ENCODE measurements at places on chromosomes 7 and 10.
A peak's percentile ranks its signal among the peaks of the same experiment; 100 is the strongest.

GRCh38 chr7:7968544-7969305, at the start of gene GLCCI1:
TSS of gene GLCCI1 (plus strand) at chr7:7968796. CDS start at chr7:7969351, 555 bp downstream.
- peak; percentile 97 for DNase-seq

DNA sequence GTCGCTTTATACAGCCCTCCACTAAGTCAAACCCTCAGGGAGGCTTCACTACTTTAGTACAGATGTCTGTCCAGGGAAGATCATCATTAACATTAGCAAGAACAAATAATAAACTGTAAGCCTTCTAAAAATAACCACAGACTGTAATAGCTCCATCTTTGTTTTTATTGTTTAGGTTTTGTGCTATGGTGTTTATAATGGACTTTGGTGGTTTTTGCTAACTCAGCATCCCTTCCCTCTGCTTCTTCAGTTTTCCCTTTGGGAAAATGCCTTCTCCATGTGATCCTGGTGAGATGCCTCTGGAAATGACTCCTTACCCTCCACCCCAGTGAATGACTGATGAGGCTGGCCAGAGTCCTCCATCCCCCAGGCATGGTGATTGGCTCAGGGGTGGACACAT, 131.3 kb downstream of the ICA1 start:
- DNase-seq = no peak

GRCh38 chr7:17940951-17941431, 697 bp upstream of the SNX13 start:
- DNase-seq = no peak

GRCh38 chr7:42143711-42144600, 93.1 kb downstream of the GLI3 start:
- no peak for DNase-seq

- no peak for DNase-seq
Measured at GRCh38 chr7:77349141-77349540, 67.0 kb downstream of the GSAP start.

DNA sequence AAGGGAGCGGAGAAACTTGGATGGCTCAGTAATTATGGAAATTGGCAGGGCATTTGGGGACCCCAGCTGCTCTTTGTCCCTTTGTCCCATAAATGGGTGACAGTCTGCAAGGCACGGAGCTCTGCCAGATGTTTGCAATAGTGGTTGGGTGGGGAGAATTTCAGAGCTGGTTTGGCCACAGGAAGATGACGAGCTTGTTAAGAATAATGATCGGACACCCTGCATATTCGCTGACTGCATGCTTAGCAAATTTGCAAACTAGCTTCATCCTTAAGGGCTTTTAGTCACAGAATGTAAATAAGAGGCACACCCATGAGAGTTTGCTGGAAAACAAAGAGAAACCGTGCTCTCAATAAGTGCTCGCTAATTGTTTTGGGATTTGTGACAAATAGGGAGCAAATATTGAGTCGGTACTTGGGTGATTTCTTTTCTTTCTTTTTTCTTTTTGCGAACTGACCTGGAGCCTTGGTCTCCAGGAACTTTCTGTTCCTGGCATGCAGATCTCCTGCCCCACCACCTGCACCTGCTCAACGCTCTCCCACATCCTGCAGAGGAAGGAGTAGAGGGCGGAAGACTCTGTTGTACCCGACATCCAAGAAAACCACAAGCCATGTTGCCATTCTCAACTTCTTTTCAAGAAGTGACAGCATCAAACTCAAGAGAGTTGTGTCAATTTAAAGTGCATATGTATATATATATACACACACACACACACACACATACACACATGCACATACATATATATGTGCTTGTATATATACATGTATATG, 238.9 kb downstream of the CAMK1D start:
- DNase-seq = peak; percentile 3

DNA sequence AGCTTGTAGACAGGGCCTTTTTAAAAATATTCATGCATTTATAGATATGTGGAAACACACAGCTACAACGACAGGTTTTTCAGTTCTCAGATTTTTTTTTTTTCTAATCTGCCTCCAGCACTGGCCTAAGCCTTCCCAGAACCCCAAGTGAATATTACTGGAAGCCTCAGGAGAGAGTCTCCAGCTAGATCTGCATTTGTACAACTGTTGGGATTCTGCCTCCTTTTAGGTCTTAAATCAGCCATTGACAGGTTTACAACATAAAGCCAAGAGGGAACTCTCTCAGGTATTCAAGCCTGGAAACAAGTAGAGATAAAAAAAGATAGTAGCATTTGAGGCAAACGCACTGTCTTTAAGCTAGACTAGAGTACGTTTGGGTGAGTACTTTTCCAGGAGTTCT, 275.8 kb downstream of the ANKRD30A start:
- no peak for DNase-seq

DNA sequence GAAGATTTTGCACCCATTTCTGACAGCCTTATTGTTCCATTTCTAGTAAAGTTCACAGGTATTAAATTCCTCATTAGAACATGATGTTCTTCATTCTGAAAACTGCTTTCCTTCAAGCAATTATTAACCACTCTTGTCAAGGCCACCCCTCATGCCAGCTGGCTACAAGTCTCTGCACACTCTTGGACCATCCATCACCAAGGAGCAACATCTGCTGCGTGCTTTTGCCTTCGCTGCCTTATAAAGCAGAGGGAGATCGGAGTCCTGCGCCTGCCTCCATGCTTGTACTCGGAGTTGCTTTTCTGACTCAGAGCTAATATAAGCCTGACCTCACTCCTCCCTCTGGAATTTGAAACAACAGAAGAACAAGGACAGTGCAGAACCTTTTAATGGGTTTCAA, 529.9 kb upstream of the DPP6 start:
- no peak for DNase-seq

GRCh38 chr7:156156734-156157408, 344.6 kb upstream of the SHH start:
- no peak for DNase-seq

DNA sequence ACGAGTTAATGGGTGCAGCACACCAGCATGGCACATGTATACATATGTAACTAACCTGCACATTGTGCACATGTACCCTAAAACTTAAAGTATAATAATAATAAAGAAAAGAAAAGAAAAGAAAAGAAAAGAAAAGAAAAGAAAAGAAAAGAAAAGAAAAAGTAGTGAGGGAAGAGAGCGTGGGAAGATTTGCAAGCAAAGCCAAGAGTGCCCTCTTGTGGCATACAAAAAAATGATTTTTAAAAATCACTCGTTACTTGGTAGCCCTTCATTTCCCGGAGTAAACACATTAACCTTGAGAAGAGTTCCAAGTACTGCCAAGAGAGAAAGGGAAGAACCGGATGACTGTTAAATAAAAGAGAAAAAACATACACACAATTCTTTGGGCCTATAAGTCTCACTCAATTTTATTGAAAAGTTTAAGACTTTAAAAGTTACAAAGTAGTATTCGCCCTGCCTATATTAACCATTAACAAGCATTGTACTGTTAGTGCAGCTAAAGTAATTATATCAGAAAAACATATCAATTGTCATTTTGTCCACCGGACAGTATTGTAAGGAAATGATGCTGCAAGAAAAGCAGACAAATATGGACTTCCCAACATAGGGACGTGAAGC, 6.2 kb upstream of the CH25H start:
- DNase-seq = no peak

DNA sequence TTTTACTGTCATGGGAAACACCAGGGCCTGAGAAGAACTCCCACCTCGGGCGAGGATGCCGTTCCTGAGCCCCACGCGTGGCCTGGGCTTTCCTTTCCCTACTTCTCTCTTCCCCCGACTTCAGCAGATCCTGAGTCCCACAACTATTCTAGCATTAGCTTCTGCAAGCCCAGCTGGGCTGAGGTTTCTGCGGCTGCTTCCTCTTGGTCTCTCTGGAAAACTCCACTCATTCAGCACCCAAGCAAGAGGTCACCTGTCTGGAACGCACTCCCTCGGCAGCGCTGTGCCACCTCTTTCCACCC, 761 bp upstream of the DOCK1 start:
- DNase-seq = no peak

DNA sequence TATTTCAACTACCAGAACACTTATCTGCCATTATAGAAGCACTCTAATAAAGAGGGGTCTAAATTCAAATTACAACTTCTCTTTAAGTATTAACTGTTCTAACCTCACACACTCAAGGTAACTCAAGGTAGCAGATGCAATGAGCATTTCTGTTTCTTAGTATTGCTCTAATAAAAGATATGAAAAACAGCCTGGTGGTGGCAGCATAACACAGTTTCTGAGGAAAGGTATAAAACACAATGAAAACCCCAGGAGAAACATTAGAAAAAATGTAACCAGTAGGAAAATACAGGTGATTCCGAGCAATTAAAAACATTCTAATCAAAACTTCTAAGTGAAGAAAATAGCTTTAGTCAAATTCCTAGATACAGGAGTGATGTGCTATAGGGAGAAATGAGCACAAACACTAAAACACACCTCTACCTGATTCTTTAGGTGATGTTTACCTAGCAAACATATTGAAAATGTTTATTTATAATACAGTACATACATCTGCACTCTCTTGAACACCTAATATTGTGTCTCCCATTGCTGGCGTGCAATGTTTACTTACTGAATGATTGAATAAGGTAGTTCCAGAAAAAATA, 3.5 kb downstream of the MKRN1 start:
- DNase-seq = peak; percentile 7

DNA sequence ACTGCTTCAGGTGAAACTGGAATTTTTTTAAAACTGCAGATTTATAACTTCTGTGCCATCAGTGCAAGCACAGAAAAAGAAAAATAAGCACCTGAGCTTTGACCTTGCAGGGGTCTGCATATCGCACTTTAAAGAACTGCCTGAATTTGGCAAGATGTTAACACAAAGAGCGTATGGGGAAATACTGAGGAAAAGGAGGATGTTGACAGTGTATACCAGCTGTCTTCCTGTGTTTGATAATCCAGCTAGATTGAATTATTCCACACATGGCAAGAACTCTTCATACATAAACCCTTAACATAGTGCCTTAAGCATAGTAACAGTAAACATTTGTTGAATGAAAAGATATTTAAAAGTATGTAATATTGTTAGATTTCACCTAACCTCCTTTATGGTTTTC, 30.0 kb downstream of the SMC3 start:
- no peak for DNase-seq

GRCh38 chr7:134153493-134154136, 26.5 kb downstream of the LRGUK start:
- DNase-seq = no peak

DNA sequence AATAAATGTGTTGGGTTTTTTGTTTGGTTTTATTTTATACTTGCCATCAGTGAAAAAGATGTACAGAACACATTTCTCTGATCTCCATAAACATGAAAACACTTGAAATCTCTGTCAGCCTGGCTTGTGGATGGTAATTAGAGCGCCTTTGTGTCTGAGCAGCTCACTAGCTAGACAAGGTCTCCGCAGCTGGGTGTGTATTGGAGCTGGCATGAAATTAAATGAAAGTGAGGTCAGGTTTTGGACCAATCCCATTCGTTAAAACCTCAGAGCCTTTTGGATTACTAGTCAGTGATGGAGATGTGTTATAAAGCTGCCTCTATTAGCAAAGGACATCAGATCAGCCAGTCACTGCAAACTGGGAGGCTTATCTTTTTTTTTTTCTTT, 2.7 kb downstream of the FRAT1 start:
- DNase-seq = no peak

- DNase-seq = no peak
Measured at GRCh38 chr10:6928586-6928985, 348.5 kb upstream of the PRKCQ start.

DNA sequence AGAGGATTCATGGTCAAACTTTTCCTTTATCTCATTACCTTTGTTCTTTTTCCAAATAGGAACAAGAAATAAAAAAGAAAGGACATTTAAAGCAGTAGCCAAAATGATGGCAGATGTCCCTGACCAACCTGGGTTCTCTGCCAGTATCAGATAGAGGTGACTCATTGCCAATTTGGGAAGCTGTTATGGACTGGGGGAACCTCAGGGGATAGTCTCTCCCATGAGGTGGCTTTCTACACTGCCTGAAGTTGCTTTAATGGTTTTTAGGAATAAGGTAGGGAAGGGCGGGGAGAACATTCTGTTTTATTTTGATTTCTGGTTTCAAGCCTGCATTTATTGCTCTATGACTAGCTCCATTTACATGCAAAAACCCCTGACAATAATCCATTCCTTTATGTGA, 457.9 kb upstream of the TPK1 start:
- DNase-seq = no peak

DNA sequence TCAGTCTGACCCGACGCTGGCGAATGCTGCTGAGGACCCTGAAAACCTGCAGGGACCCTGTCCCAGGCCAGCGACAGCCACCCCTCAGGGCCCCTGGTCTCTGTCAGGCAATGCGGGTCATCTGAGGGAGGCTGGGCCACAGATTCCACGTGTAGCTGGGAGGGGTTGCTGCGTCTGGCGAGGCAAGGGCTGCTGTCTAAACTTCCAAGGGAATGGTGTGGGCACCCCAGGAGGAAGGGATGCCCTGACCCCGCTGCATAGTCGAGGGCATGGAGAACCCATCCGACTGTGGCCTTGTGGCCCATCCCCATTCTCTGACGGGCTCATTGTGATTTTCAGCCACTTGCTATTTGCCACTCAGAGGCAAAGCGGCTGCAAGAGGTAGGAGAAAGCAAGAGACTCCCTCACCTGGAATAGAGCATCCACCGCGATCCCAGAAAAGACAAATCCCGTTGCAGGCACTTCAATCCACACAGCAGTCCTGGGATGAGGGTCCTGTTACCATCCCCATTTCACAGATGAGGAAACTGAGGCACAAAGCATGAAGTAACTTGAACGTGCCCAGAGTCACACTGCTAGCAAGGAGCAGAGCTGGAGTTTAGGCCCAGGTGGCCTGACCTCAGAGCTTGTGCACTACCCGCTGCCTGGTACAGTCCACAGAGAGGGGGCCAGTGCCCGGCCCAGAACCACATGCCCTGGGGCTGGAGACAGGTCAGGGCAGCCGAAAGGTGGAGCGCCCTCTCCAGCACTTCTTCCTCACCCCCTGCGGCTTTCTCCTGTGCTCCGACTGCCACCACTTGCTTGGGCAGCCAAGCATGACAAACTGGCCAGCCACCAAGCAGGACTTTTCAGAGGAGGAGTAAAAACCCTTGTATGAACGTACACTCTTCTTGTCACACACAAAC, 163.8 kb upstream of the KLF14 start:
- no peak for DNase-seq

GRCh38 chr10:1412531-1413189, 324.7 kb downstream of the ADARB2 start:
- no peak for DNase-seq

DNA sequence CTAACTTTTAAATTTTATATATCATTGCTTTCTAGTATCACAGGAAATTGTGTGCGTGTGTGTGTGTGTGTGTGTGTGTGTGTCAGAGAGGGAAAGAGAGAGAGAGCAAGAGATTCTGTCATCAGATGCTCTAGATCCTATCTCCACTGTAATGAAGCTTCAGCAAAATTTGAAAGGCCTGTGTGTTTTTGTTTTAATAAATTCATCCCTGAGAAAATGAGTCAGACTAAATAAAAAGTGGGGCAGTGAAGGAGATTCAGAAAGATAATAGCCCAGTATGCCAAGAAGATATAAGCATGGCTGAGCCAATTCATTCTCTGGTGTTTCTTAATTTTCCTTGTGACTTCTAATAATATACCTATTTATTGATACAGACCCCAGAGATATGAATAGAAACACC, 184.2 kb upstream of the TMEM196 start:
- no peak for DNase-seq

- no peak for DNase-seq
Measured at GRCh38 chr10:47296156-47296894, 3.7 kb upstream of the GDF10 start.

GRCh38 chr10:83917537-83918506, 221.5 kb upstream of the GHITM start:
- peak; percentile 9 for DNase-seq
